Stimulated activated CD4-positive, alpha-beta T cell treated with anti-CD3 and anti-CD28 coated beads, Interleukin-1b, Interleukin-23, amount 100 ng/mL, for 4 hours (primary cell): ENCODE measurements at places on chromosomes 4 and X.

DNA sequence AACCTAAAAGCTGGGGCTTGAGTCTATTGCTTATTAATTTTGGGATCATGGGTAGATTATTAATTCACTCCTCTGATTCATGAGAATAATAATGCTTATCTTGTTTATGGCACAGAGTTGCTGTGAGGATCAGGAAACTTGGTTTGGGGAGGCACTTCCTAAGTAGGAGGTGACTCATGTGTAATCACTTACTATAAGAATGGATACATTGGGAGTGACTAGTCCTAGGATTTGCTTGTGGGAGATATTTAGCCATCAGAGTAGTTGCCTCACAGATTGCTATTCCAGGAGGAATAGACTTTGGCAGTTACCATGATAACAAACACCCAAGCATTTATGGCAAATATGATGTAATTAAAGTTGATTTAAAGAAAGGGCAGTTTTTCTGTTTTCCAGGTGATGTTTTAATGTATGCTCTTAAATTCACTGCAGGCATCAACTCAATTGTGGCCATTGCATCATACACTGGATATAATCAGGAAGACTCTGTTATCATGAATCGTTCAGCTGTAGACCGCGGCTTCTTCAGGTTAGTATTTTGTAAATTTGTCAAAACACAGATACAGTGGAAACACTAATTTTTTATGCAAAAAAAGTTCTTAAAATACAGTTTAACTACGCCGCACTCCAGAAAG lies 41.9 kb downstream of the POLR2B start:
- no peak for DNase-seq

- no peak for DNase-seq
Observed at GRCh38 chr4:148300877-148301276, 141.3 kb downstream of the NR3C2 start.

DNA sequence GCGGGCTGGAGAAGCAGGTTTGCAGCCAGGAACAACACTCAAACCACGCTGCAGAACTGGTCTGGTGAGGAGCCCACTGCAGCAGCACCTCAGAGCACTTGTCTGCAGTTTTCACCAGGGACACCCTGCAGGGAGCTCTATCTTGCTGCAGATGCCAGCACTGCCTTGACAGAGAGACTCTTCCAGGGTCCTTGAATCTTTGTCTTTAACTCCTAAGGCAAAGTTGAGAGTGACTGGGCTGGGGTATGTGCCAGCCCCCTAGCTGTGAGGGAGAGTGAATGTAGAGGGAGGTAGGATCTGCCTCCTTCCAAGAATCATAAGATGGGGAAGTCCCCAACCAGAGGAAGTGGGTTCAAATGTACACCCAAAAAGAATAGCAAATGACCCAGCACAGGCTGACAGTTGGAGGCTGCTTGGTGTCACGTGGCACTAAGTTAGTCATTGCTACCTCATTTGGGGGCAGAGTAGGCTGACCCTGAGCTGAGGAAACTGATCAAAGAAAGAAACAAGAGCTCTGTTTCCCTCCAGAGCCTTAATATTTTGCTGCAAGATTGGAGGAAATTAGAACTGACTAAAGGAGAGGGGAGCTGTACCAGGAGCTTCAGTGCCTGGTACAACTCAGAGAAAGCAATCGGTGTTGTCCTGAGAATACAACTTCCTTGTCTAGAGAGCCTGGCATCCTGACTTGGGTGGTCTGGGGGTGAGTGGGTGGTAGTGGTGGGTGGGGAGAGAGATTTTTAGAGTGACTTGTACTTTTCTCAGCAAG lies 28.2 kb upstream of the HUWE1 start:
- peak; percentile 34 for DNase-seq

DNA sequence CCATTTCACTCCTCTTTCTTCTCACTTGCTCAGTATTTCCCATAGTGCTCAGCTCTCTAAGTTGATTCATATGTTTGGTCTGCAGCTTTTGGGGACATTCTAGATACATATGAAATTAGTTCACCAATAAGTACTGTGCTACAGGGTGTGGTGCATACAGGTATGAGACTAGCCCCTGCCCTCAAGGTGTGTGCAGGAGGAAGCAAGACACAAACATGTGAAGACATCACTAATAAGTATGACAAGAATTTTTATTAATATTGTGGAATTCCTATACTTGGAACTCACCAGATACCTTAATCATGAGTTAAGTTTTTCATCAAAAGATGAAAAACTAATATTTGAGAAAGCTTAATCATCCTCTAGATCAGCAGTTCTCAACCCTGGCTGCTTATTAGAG lies 505.2 kb downstream of the ZNF674 start:
- DNase-seq: no peak

DNA sequence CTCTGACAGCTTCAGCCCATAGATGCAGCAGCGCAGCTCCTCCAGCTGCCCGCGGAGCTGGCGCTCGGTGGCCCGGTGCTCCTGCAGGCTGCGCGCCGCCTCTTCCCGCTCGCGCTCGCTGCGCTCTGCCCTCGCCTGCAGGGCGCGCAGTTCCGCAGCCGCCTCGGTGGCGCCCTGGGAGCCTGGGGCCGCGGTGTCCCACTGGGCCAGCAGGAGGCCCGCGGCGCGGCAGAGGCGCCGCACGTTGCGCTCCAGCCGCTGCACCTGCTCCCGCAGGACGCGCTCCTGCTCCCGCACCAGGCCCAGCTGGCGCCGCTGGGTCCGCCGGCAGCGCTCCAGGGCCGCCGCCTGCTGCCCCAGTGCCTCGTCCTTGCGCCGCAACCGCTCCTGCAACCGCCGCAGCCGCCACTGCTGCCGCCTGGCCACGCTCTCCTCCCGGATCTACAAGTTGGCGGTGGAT lies 10.1 kb downstream of the C4orf50 start:
- no peak for DNase-seq

GRCh38 chr4:52202931-52203330 lies 151.8 kb downstream of the SPATA18 start:
- DNase-seq: no peak

- DNase-seq: no peak
Observed at GRCh38 chr4:113982181-113982580, 2.7 kb upstream of the ARSJ start.

DNA sequence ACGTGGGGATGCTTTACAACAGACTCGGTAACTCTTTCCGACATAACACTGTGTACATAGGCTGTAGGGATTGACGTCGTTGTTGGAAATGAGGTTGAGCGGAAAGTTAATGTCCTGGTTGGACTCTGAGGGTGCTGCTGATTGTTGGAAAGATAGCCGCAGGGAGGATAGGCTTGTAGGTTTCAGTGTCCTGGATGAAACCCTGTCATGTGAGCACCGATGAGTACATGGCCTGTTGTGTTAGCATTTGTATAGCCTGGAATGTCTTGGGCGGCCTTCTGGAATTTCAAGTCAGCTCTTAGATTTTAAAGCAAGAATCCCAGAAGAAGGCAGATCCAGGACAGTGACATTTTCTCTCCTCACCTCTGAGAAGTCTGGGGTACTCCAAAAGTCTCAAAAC lies 63.3 kb downstream of the TBC1D14 start:
- DNase-seq: no peak

- no peak for DNase-seq
Observed at GRCh38 chr4:38612646-38613414, 51.2 kb upstream of the KLF3 start.

GRCh38 chrX:40096395-40097091 lies 1.2 kb downstream of the BCOR start:
- peak; percentile 61 for DNase-seq

GRCh38 chr4:179751669-179752068 lies 2309.4 kb upstream of the AGA start:
- DNase-seq: no peak

DNA sequence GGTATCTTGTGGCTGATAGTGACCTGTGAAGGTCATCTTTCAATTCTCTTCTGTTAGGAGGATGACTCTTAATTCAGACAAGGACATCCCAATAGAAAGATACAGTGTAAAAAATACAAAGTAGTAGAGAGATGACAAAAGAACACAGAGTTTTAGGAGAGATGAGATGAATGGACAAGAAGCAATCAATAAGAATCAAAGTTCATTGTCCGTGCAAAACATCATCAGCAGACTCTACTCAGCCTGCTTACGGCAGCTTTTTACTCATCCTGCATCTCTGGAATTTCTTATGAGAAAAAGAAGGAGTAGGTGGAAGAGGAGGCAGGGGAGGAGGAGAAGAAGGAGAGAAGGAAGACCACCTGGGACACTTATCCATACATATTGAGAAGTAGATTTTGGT lies 2131.7 kb downstream of the ARAP2 start:
- no peak for DNase-seq

DNA sequence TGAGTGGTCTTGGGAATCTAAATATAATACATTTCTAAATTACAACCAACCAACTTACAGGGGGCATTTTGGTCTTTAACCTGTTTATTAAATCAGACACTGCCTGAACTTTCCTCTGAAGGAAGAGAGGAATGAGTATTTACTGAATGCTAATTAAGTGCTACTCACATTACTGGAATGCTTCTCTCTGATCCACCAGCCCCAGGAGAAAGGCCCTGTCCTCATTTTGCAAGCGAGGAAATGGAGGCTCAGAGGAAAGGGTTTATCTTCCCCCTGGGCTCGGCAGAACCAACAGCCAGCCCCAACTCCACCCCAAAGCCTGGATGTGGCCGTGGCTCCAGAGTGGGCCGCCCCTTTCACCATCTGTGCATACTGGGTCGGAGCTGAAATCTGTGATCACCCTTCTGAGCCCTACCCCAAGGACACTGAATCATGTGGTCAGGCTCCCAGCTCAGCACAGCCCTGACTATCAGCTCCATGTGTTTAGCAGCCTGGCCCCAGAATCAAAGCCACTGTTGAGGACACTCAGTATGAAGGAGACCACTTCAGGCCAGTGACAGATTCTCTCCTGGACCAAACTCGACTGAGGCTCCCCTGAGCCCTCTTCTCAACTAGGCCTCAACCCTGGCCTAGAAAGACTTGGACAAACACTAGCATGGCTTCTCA lies 56.7 kb upstream of the ENPP6 start:
- no peak for DNase-seq

- no peak for DNase-seq
Observed at GRCh38 chr4:152039023-152039481, 278.2 kb upstream of the GATB start.

GRCh38 chr4:148454835-148455234 lies 12.6 kb upstream of the NR3C2 start:
- no peak for DNase-seq

GRCh38 chrX:11566173-11566572 lies 99.5 kb downstream of the ARHGAP6 start:
- no peak for DNase-seq

GRCh38 chr4:53481586-53481985 lies 104.1 kb downstream of the FIP1L1 start:
- DNase-seq: no peak

DNA sequence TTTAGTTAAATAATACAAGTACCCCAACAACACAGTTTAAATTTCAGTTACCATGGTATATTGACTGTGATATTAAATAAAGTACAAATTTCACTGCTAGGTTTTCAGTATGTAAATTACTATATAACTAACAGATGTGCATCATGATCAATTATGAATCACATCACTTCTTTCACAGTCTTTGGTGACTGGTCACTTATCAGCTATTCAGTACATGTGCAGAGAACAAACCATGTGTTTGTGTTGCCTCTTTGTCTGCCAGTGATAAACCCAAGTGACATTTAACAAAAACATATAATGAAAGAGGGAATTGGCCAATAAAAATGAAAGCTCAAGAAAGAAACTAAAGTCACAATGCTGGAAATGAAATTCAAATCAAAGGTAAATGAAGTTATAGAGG lies 249.3 kb downstream of the CHIC1 start:
- DNase-seq: no peak

GRCh38 chrX:123425904-123426303 lies 241.8 kb downstream of the GRIA3 start:
- no peak for DNase-seq

DNA sequence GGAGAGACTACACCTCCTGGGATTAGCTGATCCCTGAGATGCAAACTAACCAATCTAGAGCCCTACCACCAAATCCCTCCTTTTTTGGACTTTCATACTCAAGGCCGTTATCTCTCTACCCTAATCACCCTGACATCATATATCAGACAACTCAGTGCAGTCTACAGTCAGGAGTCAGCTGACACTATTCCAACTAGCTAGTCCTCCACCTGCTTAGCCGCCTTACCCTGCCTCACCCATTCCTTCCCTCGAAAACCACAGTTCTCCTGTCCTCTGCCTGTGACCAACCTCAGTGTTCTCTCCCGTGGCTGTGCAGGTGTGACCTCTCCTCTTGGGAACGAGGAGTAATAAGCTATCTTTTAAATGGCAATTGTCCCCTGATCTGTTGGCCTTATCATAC lies 1.8 kb upstream of the PPEF2 start:
- DNase-seq: no peak

DNA sequence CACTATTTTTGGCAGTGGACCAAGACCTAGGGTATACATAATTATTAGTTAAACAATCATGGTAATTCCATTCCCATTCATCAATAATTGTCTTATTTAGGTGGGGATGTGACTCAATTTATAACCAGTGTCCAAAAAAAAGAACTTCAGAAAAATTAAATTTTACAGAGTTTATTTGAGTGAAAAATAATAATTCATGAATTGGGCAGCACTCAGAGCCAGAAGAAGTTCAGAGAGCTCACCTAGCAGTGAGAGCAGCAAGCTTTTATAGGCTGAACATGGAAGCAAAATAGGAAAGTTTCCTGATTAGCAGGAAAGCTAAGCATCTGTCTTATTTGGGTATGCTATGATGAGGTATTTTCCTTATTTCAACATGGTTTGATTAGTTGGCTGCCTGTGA lies 500.8 kb downstream of the PCDH7 start:
- no peak for DNase-seq

DNA sequence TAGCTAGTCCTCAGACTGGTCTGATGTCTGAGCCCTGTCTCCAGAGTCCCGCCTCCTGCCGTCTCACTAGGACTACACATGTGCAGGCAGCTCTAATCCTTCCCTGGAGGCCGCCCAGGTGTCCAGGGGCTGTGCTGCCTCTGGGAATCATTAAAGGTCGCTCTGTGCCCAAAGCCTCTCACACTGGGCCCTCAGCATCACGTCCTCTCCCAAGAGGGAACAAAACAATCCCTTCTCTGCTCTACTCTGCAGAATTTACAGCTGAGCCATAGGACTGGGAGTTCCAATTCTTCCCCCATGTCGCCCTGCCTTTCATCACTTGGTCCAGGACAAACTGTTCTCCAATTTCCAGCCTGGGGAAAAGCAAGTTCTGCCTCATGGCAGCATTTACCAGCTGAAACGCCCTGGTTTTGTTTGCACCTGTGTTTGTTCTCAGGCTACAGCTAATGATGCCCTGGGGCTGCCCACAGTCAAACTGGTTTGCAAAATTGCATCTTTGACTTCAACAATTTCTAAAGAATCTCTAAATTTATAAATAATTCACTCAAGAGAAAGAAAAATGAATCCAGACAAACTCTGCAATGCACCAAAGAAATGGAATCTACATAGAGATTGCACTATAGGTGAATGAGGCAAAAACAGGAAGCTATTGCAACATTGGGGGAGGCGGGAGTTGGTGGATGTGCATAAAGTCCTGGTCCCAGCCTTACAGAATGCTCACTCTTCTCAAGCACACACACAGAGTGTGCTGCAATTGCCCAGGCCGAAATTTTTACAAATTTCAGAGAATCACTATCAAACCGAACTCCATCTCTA lies 7.2 kb upstream of the MRFAP1 start:
- no peak for DNase-seq

GRCh38 chrX:153519569-153520286 lies 2.3 kb downstream of the ATP2B3 start:
- DNase-seq: no peak
